ENCODE measurements at places on chromosomes 6 and 20.
A peak's percentile ranks its signal among the peaks of the same experiment; 100 is the strongest.

DNA sequence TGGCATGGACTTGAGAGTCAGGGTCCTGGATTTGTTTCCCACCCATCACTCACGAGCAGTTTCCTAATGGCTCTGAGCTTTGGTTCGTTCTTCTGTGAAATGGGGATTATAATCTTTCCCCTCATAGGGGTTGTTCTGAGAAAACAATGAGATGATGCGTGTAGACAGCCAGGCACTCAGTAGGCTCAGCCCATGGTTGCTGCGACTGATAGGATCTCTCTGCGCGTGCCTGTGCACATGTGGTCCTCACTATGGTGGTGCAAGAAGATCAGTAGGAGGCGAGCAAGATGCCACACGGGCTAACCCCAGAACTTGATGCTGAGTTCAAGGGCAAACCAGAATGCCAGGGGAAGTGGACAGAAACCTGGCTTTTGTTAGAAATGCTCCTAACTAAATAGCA, 153.5 kb upstream of the KCNG1 start:
- DNase-seq = no peak

- no peak for DNase-seq
These were observed 104.9 kb upstream of the TFAP2D start for GRCh38 chr6:50608421-50608820.

GRCh38 chr6:118974790-118975189, 39.8 kb upstream of the MCM9 start:
- no peak for DNase-seq

GRCh38 chr6:35015996-35016395, 125.1 kb downstream of the TCP11 start:
- DNase-seq = no peak

DNA sequence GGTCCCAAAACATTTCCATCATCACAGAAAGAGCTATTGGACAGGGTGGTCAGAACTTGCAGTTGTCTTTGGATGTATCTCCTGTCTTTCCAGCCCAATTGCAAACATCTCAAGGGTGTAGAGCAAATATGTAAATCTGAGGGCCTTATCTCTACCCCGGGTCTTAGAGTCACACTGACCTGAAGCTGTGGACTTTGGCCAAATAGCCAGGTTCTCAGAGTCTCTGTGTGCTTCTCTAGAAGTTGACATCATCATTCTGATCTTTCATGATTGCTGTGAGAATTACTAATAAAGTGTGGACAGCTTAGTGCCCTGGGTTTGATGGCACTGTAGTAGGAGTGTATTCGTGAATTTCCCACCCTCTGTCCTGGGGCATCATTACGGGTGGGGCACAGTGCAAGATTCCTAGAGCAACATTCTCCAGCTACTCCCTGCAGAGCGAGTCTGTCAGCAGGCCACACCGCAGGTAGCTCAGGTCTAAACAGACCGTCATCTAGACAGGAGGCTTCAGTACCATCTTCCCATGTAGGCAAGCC, 71.1 kb downstream of the SLC24A3 start:
- DNase-seq = no peak

DNA sequence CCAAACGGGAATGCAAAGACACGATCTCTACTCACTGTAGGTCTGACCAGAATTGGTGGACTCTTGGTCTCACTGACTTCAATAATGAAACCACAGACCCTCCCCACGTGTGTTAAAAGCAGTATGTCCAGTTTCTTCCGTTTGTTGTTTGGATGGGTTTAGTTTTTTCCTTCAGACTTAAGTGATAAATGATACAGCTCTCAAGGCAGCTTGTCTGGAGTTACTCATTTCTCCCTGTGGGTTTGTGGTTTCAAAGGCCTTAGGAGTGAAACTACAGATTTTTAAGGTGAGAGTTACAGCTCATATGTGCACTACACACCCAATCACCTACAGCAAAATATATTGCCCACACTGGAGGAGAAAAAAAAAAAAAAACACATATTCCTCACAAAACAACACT, 86.7 kb upstream of the STMND1 start:
- no peak for DNase-seq

- DNase-seq = no peak
These were observed 63.7 kb upstream of the SHLD1 start for GRCh38 chr20:5686384-5687105.

DNA sequence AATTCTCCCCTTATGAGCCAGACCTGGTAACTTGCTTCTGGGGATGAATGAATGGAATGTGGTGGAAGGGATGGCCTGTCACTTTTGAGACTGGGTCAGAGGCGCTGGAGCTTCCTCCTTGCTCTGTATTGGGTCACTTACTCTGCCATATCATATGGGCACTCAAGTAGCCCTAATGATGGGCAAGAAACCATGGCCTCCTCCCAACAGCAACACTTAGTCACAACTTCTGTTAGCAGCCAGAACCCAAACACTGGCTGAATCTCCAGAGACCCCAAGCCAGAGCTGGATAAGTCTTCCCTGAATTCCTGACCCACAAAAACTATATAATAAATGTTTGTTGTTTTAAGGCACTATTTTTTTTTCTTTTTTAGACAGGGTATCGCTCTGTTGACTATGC, 5.5 kb downstream of the E2F1 start:
- no peak for DNase-seq

DNA sequence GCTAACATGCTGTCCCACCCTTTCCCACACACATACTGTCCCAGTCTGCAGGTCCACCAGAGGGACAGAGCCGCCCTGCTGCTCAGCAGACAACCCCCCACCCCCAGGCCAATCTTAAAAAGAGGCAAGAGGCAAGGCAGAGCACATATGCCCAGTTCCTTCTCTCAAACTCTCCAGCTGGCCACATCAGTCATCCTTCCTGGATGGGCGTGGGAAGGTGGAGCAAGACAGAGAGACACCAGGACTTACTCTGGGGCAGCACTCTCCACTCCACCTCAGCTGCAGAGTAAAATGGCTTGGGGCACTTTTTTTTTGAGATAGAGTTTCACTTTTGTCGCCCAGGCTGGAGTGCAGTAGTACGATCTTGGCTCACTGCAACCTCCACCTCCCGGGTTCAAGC, 10.8 kb downstream of the MOCS3 start:
- no peak for DNase-seq

- DNase-seq = no peak
These were observed 57.5 kb upstream of the BHLHE23 start for GRCh38 chr20:63064310-63064709.

GRCh38 chr20:20231528-20232298, 136.2 kb upstream of the INSM1 start:
- no peak for DNase-seq

DNA sequence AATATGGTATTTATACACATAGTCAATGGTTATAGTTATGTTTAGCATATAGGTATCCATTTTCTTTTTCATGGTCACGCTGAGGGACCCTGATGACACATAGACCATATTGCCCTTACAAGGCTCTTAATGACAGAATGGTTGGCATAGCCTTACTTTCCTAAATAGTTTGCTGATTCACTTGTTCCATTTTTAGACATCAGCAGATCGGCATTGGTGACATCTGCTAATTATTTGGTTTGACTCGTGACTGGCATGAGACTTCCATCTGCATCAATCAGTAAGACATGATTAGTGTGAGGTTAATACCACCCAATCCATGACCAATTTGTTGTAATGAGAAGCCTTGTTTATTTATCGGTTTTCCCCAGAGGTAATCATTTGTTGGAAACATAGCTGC, 309.7 kb downstream of the ALDH8A1 start:
- no peak for DNase-seq

DNA sequence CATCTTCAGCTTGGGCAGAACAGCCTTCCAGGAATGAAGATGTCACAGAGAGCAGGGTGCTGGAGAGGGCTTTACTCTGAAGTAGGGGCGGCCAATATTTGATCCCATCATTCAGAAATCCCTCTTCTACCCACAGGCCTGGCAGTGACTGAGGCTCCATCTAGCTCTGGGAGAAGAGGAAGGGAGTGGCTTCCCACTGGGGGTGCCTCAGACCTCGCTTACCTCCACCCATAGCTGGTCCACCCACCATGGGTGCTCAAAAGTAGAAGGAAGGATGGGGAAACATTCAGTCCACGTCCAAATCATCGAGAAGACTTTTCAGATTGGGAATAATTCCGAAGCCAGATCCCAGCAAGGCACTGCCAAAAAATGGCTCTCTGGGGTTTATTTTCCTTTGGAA, 11.8 kb upstream of the THBD start:
- DNase-seq = no peak

GRCh38 chr6:73523434-73524123, 2.7 kb upstream of the EEF1A1 start:
- DNase-seq = peak; percentile 63

- no peak for DNase-seq
These were observed 197.6 kb downstream of the PRL start for GRCh38 chr6:22099231-22099630.

- DNase-seq = no peak
These were observed 1424.6 kb upstream of the ADGRB3 start for GRCh38 chr6:67210450-67210849.

GRCh38 chr6:35731736-35732532, 4.9 kb upstream of the ARMC12 start:
- DNase-seq = peak; percentile 81

- DNase-seq = no peak
These were observed 101.9 kb downstream of the LRFN2 start for GRCh38 chr6:40485300-40485699.

DNA sequence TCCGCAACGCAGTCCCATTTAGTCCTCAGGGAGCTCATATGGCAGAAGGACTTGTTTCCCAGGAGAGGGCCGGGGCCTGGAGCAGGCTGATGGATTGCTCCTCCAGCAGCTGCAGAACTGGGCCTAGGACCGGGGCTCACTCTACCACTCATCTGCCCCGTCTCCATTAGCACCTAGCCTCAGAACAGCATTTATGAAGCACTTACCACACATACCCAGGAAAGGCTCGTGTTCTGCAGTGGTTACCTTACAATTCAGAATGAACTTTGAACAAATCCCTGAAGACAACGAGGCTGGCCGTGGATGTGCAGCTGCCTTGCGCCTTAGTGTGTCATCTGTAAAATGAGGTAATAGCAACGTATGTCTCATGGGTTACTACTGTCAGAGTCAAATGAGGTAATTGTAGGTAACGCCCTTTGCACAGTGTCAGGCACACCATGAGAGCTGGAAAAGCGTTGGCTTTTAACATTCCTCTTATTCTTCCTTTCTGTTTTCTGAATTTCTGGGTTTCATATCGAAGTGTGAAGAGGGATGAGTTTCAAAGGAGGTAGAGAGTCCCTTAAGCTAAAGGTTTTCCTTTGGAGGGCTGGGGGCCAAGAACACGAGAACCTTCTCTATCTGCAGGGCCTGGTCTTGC, 46.3 kb upstream of the CD93 start:
- no peak for DNase-seq

- no peak for DNase-seq
These were observed 1.7 kb upstream of the SLC22A2 start for GRCh38 chr6:160260367-160260766.

GRCh38 chr6:166921570-166921969, 34.8 kb downstream of the RNASET2 start:
- DNase-seq = no peak
